Astrocyte (in vitro differentiated cells and primary cell): ENCODE measurements at places on chromosomes 6 and 20. TPM values are rescaled to one million over a fixed set of nuclear protein-coding genes. Genes with fewer than 3 reads are reported as not detected.

The OR2B2 gene
- total RNA-seq = not detected in 2 replicates

The ADGRF4 gene
- total RNA-seq = 1.2 and 1.4 TPM in 2 replicates

The PAK5 gene
- total RNA-seq = 0.16 and 0.19 TPM in 2 replicates

The PROKR2 gene
- not detected in 2 replicates for total RNA-seq

DNA sequence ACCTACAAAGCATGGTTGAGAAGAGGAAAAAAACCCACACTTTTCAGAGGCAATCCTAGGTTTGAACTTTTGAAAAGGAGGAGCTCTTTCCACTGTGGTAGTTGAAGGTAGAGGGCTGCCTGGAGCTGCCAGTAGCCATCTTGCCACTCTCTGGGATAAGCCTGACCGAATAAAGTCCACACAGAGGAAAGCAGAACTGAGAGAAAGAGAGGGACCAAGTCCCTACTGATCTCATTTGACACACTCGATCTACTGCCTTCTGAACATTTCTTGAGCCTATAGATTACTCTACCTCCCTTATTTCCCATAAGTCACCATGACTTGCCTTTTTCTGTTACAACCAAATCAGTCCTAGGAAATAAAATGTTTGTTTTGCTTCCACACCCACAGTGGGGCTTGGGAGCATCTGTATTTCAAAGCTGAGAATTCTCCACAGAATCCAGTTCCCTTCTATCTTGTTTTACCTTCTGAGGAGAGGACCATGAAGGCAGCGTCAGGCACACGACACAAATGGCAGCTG is 147.0 kb upstream of the PTPRK start:
- no peak overlapping the region for H3K27ac ChIP-seq
- no peaks in the 10 kb centered on the region for H3K4me1 ChIP-seq
- H3K4me3 ChIP-seq = no peak overlapping the region
- no peak for DNase-seq

- no peak overlapping the region for H3K4me3 ChIP-seq
- no peaks in the 10 kb centered on the region for H3K27me3 ChIP-seq
- H3K4me1 ChIP-seq = peaks cover 9% of the 10 kb centered on the region
- no peak for DNase-seq
Observed at GRCh38 chr20:50389808-50390684, 120.1 kb upstream of the PTPN1 start.

DNA sequence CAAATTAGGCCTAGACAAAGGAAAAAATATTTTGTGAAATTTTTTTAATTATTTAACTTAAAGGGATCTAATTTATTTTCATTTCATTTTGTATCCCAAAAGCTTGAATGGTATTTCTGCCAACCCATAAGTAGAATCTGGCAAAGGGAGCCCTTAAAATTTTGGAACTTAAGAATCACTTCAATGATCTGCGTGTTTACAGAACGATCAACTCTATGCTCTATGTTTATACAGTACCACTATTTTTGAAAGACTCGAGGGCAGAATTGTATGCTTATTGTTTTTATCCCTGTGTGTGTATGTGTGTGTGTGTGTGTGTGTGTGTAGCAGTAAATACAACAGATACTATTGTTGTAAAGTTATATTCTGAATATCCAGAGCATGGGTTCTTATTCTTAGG is 39.2 kb downstream of the METTL24 start:
- no peak for DNase-seq
- H3K27ac ChIP-seq = no peak overlapping the region
- no peak overlapping the region for H3K4me3 ChIP-seq
- H3K27me3 ChIP-seq = peaks cover 2% of the 10 kb centered on the region
- no peaks in the 10 kb centered on the region for H3K4me1 ChIP-seq
- H3K36me3 ChIP-seq = no peaks in the 10 kb centered on the region

DNA sequence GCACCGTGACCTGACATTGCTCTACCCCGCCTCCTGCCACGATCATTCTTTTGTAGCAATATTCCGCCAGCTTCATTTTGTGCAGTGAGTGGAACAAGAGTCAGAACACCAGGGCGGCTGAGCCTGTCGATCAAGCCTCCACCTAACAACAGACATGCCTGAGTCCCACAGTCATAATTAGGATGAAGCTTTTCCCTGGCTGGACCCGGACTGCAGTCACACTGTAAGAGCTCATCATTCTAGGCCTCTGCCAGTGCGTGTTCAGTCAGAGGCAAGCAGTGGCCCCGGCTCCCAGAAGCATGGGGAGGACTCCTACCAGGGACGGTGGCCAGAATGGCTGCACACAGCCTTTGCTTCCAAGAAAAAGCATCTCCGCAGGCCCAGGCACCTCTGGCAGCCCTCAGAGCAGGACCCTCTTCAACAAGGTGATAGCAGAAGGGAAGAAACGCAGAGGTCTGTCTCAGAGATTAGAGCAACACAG is 23.2 kb upstream of the UNC93A start:
- H3K4me1 ChIP-seq = no peaks in the 10 kb centered on the region
- no peak for DNase-seq
- H3K36me3 ChIP-seq = no peaks in the 10 kb centered on the region

- no peaks in the 10 kb centered on the region for H3K36me3 ChIP-seq
- no peaks in the 10 kb centered on the region for H3K27me3 ChIP-seq
- H3K4me1 ChIP-seq = no peaks in the 10 kb centered on the region
- H3K27ac ChIP-seq = no peak overlapping the region
Observed at GRCh38 chr6:129795261-129795660, 65.9 kb downstream of the TMEM244 start.

DNA sequence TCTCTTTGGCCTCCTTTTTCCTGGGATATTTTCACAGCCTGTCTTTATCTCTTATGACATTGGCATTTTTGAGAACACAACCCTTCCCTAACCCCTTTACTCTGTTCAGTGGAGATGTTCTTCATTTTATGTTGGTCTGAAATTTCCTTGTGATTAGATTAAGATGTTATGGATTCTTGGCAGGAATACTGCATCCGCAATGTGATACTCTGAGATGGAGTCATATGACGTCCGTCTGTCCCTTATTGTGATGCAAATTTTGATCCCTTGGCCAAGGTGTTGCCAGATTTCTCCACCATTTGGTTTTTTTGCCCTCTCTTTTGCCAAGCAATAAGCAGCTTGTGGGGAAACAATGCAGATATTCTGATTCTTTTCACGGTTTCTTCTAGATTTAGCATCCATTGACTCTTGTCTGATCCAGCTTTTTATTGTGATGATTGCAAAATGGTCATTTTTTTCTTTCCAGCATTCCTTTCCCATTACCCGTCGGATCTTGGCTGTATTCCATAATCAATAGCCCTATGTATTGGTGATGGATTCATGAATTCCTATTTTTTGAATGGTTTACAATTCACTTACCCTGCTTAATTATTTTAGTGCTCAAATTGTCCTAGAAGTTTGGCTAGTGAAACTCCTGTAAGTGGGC is 85.1 kb downstream of the NCOA3 start:
- peaks cover 4% of the 10 kb centered on the region for H3K36me3 ChIP-seq
- no peak overlapping the region for H3K4me3 ChIP-seq
- no peak overlapping the region for H3K27ac ChIP-seq
